ENCODE measurements at places on chromosomes 1 and 21. TPM values are rescaled to one million over a fixed set of nuclear protein-coding genes. Genes with fewer than 3 reads are reported as not detected.

The RGS13 gene
- total RNA-seq = not detected

The PRAMEF18 gene
- total RNA-seq = not detected

The NPR1 gene
- total RNA-seq = not detected

The CD5L gene
- not detected for total RNA-seq

The TMPRSS3 gene
- total RNA-seq = not detected

The RAB25 gene
- total RNA-seq = not detected

GRCh38 chr1:171212607-171213351 is 27.7 kb downstream of the FMO2 start:
- no peak for DNase-seq

DNA sequence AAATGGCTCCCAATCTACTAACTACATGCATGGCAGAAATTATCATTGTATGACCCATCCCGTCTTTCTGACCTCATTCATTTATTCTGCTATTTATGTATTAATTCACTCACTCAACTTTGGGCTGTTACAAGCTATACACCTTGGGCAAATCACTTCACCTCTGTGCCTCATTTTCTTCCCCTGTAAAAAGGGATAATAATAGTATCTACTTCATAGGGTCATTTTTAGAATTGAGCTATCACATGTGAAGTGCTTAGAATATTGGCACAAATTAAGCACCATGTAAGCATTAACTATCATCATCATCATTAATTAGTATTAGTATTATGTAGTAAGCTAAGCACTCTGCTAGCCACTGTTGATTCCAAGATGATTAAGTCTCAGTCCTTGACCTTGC is 52.1 kb downstream of the NMNAT2 start:
- DNase-seq = no peak

- no peak for DNase-seq
Measured at GRCh38 chr1:70874818-70875217, 172.8 kb downstream of the PTGER3 start.

GRCh38 chr1:18316764-18317163 is 164.0 kb upstream of the KLHDC7A start:
- DNase-seq = no peak

DNA sequence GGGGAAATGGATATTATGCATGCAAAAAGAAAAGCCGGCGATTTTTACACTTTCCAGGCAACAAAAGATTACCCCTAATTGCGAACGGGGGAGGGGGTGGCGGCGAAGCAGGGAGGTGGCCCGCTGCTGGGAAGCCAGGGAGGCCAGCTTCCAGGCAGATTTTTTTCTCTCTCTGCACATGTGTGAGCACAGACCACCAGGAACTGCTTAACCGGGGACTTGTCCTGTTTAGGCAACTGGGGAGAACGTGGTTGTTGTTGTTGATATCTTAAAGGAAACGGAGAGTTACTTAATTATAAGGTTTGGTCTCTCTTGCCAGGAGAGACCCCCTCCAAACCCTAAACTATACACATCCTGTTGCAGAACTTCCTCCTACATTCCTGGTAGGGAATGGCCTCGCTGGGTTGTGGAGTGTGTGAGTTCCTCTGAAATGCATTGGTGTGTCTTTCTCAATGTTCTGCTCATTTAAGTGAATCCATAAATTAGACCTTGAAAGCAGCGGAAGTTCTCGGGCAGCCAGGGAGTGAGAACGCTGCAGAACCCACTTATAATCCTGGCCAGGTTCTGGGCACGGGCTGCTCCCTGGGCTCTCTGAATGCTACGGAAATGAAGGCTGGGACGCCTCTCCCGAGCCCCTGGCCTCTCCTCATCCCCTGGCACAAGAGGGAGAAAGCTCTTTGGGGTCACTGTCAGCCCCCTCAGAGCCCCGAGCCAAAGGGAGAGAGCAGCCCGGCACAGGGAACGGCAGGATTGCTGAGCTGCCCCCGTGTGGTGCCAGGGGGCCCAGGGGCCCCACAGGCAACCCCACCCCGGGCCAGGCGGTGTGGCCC is 250.0 kb downstream of the FOXD2 start:
- DNase-seq = no peak

GRCh38 chr1:231557411-231557810 is 28.9 kb downstream of the TSNAX start:
- peak; percentile 11 for DNase-seq

- DNase-seq = no peak
Measured at GRCh38 chr1:31426249-31426922, 13.4 kb downstream of the SERINC2 start.

- no peak for DNase-seq
Measured at GRCh38 chr1:154843636-154844296, 26.3 kb downstream of the KCNN3 start.

DNA sequence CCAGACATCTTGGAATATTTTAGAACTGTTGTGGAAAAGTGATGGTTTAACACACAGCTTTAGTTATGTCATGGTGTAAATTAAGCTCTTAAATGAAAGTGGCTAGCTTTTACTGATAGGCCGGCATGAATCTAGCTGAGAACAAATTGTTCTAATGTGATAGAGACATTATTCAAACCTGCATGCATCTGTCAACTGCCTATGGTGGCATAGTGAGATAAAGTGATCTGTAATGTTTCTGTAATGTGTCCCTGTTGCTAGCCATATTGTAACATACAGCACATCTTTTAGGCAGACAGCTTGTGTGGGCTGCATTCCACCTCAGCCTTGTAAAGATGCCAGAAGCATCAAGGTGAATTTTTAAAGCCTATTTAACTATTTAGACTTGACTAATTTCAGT is 16.0 kb downstream of the LRIG2 start:
- DNase-seq = no peak

DNA sequence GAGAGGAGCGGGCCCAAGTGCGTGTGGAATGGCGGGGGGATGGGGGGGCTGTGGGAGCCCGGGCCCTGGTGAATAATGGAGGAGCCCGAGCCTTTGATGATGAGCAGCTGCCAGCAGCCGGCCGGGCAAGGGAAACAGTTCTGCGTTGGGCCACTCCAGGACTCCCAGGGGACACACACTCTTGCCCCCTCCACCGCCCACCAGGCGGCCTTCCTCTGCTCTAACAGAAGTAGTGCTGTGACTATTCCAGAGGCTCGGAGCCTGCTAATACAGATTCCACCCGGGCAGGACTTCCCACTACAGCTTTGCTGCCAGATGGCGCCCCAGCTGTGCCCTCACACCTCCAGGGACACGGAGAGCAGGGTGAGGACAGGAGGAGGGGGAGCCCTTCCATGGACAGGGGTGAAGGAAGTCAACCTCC is 48.2 kb upstream of the LRP8 start:
- DNase-seq = no peak

- peak; percentile 73 for DNase-seq
Measured at GRCh38 chr1:100188617-100189016, 10.6 kb upstream of the LRRC39 start.

DNA sequence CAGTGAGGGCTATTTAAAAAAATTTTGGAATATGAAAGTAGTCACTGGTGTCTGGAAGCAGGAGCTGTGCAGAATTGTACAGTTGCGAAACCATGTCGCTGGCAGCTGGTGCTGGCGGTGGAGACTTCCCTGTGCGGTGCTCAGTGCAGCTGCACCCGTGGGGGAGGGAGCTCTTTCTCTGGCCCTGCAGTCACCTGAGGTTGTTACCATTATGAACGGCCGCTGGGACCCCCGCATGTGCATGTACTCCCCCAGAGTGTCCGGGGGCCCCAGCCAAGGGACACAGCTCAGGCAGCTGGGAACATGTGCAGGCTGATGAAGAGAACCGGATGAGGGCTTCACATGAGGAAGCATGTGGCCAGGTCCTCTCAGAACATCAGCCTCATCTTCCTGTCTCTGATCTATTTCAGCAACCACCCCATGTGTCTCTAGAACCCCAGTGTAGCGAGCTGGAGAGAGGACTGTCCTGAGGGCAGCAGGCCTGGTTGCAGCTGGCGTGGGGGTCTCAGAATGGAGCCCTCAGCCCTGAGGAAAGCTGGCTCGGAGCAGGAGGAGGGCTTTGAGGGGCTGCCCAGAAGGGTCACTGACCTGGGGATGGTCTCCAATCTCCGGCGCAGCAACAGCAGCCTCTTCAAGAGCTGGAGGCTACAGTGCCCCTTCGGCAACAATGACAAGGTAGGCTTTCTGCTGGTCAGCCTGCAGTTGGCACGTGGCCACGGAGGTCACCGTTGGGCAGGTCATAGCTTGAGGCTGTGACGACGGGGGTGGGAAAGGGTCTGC is at the start of gene TRPM2:
TSS of gene TRPM2 (plus strand) at position 431 of the 780 bp plus-strand sequence. CDS start at position 511, 80 bp downstream.
- DNase-seq = no peak

- DNase-seq = no peak
Measured at GRCh38 chr1:175269151-175269550, 76.6 kb upstream of the KIAA0040 start.

GRCh38 chr1:66711420-66711819 is 40.8 kb upstream of the DYNLT5 start:
- DNase-seq = no peak

GRCh38 chr1:3021801-3022401 is 634 bp downstream of the ACTRT2 start:
- DNase-seq = no peak

Data from IMR-90 (cell line).